ENCODE measurements at places on chromosomes 6 and 20.

DNA sequence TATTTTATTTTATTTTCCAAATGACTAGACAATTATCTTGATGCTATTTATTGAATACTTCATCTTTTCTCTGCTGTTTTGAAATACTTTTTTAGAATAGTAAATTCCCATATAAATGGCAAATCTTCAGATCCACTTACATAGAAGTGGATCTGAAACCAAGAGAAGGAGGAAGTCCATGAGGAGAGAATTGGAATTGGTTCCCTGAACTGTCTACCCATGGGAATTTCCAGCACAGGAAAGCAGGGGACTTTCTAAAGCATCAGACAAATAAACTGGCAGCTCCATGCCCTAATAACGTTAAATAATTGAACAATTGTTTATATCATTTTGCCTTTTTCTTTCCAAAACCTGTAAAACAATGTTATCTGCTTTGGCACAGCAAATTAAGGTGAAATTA lies 47.1 kb upstream of the PNRC1 start:
- no peak for DNase-seq

DNA sequence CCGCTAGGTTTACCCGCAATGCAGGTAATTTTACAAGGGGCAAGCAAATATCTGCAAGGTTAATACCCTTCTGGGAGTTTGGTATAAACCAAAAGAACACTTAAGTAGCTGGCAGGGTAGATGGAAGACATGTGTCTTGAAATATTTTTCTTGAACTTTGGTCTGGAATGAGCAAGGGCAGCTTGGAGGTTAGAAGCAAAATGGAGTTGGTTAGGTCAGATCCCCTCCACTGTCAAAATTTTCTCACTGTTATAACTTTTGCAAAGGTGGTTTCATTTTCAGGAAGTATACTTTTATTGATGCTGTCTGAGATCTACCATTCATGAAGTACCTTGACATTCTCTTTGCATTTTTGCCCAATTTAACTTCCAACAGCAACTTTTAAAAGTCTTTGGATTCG lies 13.3 kb upstream of the KIAA1586 start:
- DNase-seq, result no peak

DNA sequence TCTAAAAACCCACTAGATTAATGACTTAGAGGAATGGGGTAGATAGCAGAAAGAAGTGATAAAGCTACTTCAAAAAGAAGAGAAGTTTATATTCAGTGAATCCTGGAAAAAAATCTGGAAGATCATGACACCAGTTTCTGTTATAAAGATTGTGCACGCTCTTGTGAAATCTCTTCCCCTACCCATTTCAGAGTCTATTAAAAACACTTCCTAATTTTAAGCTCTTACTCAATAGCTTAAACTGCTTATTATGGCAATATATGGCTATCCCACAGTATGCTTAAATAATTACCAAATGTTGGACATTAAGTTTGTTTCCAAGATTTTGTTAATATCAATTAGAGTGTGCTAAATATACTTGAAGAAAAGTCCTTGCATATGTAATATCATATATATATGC lies 585.3 kb upstream of the MAN1A1 start:
- DNase-seq, result no peak

DNA sequence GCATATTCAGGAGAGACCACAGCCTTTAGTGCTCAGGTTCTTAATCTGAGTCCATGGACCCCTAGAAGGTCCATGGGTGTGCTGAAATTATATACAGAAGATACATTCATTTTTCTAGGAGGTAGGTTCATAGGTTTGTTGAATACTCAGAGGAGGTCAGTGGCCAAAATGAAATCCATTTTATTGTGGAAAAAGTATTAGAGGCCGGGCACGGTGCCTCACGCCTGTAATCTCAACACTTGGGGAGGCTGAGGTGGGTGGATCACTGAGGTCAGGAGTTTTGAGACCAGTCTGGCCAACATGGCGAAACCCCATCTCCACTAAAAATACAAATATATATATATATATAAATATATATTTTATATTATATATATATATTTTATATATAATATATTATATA lies 9.0 kb upstream of the UST start:
- no peak for DNase-seq

GRCh38 chr20:21981179-21981578 lies 275.7 kb downstream of the PAX1 start:
- no peak for DNase-seq

DNA sequence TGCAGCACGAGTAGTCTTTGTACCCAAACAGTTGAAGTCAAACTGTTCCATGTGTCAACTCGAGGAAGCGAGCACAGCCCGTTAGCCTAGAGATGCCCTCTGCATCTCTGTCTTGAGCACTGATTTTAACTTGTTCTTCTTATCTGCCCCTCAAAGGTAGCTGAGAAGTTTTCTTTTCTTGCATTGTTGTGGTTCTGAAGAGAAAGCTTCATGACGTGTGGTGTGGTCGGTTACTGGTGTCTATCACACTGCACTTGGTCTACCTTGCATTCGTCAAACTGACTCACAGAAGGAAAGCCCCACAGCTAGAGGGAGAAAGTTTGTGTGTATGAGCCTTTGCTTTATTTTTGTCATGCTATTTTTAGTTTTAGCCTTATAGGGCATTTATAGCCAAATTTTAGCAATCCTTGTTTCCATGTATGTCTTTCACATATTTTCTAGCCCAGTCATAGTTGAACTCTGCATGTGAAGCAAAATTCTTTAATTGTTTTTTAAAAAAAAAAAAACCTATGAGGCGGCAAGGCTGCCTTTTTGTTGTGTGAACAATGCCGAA lies 115.1 kb downstream of the JAG1 start:
- no peak for DNase-seq

- DNase-seq, result no peak
These were observed 34.7 kb downstream of the KIF25 start for GRCh38 chr6:168032005-168032760.
